ENCODE measurements at places on chromosomes 2 and 18.
A peak's percentile ranks its signal among the peaks of the same experiment; 100 is the strongest.

GRCh38 chr18:30595942-30596341 is 446.6 kb downstream of the DSC3 start:
- no peak for DNase-seq

GRCh38 chr2:130310881-130311280 is 31.8 kb upstream of the IMP4 start:
- no peak for DNase-seq

DNA sequence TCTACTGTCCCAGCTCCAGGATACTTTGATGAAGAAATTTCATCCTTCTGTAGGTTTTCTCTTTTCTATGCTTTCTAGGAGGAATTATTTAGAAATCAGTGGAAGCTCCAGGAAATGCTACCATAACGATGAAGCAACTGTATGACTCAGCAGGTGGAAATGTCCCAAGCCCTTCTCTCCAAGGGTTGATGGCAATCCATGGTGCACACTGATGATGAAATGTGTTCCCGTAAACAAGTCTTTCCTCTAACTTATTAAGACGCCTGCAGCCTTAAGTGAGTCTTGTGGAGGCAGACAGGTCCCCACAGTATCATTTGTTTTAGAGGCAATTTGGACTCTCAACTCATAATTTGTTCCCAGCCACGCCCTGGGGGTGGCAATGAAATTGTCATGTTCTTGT is 777.6 kb upstream of the SOX11 start:
- no peak for DNase-seq

DNA sequence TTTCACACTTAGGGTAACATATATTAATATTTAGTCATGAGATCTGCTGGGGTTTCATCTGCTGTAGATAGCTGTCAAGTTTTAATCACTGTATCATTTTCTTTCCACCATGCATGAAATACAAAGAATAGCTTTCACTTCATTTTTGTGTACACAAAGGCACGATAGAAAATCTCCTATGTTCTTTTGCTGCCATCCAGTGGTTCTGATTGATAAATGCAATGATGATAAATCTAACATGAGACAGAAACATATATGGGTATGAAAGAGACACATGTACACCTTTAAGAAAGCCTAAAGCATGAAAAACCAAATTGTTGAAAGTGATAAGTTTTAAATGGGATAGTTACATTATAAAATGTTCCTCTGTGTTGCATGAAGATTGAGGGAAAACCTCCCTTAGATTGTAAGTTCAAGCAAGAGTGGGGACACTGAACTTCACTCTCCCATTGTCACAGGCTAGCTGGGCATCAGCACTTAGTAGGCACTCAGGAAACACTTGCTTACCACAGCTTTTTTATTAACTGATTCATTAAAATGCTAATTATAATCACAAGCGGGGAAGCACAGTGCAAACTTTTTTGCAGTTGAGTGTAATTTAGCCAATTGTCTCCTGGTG is 31.2 kb downstream of the C1D start:
- peak; percentile 27 for DNase-seq

DNA sequence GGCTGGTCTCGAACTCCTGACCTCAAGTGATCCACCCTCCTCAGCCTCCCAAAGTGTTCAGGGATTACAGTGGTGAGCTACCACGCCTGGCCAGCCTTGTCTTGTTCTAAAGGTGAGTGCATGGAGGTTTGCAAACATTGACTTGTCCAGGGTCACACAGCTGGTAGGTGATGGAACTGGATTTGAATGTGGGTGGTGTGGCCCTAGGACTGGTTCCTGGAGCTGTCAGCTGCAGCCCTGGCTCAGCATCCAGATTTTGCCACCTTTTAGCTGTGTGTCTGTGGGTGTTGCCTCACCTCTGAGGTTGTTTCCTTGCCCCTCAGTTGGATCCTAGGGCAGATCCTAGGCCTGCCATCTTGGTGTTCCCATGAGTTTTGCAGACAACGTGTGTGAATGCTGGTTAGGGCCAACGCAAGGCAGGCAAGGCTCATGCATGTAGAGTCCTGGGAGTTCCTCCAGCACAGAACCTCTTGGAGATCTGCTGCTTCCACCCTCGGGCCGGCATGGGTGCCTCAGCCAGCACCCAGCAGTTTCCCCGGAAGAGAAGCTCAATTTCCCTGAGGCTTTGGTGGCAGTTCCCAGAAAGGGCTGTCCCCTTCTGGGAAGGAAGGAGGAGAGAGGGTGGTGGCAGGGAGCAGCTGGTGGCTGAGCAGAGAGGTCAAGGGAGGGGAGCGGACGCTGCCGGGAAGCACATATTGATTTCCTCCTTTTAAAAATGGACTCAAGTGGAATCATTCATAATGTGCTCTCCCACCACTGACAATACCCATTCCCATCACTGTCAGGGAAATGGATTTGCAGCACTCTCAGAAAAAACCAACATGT is 127.6 kb upstream of the HS6ST1 start:
- DNase-seq = no peak

DNA sequence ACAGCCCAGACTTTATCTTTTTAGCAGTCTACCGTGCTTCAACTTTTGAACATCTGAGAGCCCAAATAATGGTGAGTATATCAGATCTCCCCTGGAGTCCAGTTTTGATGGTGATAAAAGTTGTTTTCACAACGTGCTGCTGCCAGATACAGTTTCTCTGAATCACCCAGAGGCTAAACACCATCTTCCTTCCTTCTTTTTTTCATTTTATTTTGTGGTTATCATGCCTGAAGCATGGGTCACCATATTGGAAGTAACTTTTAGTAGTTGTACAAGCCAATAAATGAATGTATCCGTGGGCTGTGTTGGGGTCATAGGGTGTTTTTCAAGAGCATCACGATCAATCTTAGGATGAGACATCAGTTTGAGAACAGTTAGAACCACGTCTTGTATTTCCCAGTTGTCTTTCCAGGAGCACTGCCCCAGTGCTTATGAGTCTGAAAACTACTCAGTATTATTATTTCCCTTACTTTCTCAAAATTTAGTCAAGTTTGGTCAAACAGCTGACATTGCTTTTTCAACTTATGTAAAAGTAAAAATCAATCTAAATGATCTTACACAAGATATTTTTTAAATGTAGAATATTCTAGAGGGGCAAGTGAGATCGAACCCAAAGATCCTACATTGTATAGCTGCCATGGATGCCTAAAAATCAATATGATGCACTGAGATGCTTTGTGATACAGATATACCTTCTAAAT is 311.4 kb downstream of the CTNNA2 start:
- DNase-seq = no peak

DNA sequence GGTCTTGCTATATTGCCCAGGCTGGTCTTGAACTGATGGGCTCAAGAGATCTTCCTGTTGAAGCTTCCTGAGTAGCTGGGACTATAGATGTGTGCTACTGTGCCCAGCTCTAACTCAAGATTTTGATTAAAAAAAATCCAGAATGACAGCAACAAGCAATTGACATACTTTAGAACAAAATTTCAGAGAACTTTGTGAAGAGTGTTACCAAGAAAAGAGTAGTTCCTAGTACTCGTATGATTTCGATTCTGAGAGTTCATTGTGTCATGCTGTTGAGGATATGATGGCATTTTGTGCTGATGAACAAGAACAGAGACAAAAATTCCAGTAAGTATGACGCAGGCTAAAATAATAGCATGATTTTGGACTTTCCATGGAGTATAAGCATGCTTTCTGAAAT is 90.2 kb upstream of the TWSG1 start:
- DNase-seq = no peak
